Activated CD4-positive, alpha-beta T cell treated with anti-CD3 and anti-CD28 coated beads for 36 hours (primary cell): ENCODE measurements at places on chromosomes 1 and 21. TPM values are rescaled to one million over a fixed set of nuclear protein-coding genes. Genes with fewer than 3 reads are reported as not detected.
A peak's percentile ranks its signal among the peaks of the same experiment; 100 is the strongest.

PRDX1 gene
- total RNA-seq = 473 TPM

DNA sequence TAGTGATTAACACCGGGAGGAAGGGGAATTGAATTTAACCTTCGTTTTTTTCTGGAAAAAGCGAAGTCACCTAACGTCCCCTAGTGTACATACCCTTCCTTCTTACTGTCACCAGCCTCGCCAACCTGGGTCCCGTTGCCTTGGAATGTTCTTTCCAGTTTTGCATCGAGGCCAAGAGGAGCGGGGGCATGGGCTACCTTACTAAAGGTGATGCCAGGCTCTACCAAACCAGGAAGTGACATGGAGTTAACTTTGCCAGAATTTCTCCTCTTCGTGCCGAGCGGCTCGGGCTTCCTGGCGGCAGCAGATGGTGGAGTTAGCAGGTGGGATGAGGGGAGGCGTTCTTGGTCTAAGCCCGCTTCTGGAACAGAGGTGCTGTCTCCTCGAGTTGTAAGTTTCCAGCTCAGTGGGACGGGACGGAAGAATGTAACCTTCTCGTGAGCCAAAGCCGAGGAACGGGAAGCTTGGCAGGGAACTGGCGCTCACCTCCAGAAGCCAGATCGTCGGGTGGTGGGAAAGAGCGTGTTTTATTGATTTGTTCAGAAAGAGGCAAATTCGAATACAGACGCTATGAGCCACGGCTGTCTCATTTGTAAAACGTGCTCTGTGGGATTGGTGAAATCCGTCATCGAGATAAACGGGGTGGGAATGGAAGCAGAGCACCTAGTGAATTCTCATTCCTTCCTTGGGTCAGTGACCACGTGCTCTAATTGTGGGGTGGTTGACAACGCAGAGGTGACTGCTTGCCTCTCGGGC lies 486 bp downstream of the NIPAL3 start:
- peaks cover 22% of the 10 kb centered on the region for H3K36me3 ChIP-seq
- H3K27me3 ChIP-seq = no peaks in the 10 kb centered on the region
- peak; percentile 34 for DNase-seq
- H3K4me3 ChIP-seq = peak overlapping the region; percentile 98
- H3K4me1 ChIP-seq = peaks cover 64% of the 10 kb centered on the region

GRCh38 chr1:87829360-87829759 lies 500.7 kb downstream of the LMO4 start:
- DNase-seq = no peak
- H3K4me3 ChIP-seq = no peak overlapping the region
- H3K36me3 ChIP-seq = no peaks in the 10 kb centered on the region
- peaks cover 2% of the 10 kb centered on the region for H3K27me3 ChIP-seq
- no peak overlapping the region for H3K27ac ChIP-seq
- H3K4me1 ChIP-seq = no peaks in the 10 kb centered on the region

RNF220 gene
- total RNA-seq = 78.3 TPM

- H3K4me3 ChIP-seq = no peak overlapping the region
- peaks cover 2% of the 10 kb centered on the region for H3K27me3 ChIP-seq
- H3K4me1 ChIP-seq = no peaks in the 10 kb centered on the region
These were observed 171.5 kb upstream of the PALMD start for GRCh38 chr1:99474350-99474893.
